Spinal cord (tissue), 10 donors: ENCODE measurements at places on chromosomes 12 and 14. TPM values are rescaled to one million over a fixed set of nuclear protein-coding genes. Genes with fewer than 3 reads are reported as not detected.

Gene GPATCH2L
- total RNA-seq, result 69.5 TPM

Gene HOXC11
- not detected for total RNA-seq

Gene NPAS3
- 23.2 TPM for total RNA-seq

Gene ZNF891
- total RNA-seq, result 4.1 TPM

Gene SMCO2
- total RNA-seq, result 0.40 TPM

GRCh38 chr12:54159589-54159988 is 29.2 kb downstream of the SMUG1 start:
- no peak for DNase-seq
- peak overlapping the region; percentile 51 for H3K27ac ChIP-seq
- H3K4me3 ChIP-seq, result no peak overlapping the region
- peaks cover 52% of the 10 kb centered on the region for H3K4me1 ChIP-seq
- H3K36me3 ChIP-seq, result peaks cover 4% of the 10 kb centered on the region

DNA sequence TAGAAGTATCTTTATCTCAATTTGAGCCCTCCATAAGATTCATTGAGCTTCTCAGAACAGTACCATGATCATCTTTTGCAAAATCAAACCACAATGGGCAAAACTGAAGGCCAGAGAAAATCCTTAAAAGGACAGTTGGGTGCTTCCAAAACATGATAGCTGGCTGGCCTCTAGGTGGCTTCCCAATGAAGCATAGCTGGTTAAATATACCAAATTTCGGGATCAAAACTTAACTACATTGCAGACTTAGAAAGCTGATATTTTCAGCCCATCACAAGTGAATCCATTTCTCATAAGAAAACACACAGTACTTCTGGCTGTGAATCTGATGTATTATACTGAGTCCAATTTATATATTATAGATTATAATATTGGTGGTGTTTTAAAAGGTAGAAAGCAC is 15.3 kb upstream of the PIK3C2G start:
- H3K4me1 ChIP-seq, result no peaks in the 10 kb centered on the region
- no peak overlapping the region for H3K27ac ChIP-seq
- H3K36me3 ChIP-seq, result no peaks in the 10 kb centered on the region
- no peaks in the 10 kb centered on the region for H3K27me3 ChIP-seq

- DNase-seq, result no peak
- no peak overlapping the region for H3K27ac ChIP-seq
- H3K4me1 ChIP-seq, result peaks cover 15% of the 10 kb centered on the region
- H3K36me3 ChIP-seq, result no peaks in the 10 kb centered on the region
- H3K4me3 ChIP-seq, result no peak overlapping the region
Measured at GRCh38 chr14:94578712-94579111, 2.5 kb upstream of the SERPINA5 start.

GRCh38 chr14:94612580-94613554 is 676 bp downstream of the SERPINA3 start:
- DNase-seq, result no peak
- H3K27ac ChIP-seq, result no peak overlapping the region
- H3K36me3 ChIP-seq, result no peaks in the 10 kb centered on the region
- no peak overlapping the region for H3K4me3 ChIP-seq

DNA sequence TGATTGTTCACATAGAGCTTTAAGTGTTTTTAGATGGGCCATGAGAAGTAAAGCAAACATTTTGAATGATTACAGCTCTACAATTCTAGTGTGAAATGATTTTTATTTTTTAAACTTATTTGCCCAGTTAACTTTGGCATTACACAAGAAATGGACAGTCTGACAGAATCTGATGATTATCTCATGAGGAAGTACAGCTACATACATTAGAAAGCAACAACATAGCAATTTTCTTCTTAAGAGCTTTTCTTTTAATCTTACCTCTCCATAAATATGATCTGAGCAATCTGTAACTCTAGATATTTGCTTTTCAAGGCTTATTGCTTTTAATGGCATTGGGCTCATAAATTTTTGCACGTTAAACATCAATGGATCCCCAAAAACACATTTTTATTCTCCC is 26.5 kb upstream of the PPP1R12A start:
- no peaks in the 10 kb centered on the region for H3K4me1 ChIP-seq
- no peaks in the 10 kb centered on the region for H3K27me3 ChIP-seq
- no peak for DNase-seq
- H3K36me3 ChIP-seq, result no peaks in the 10 kb centered on the region
